ENCODE measurements at places on chromosomes 12 and 14. TPM values are rescaled to one million over a fixed set of nuclear protein-coding genes. Genes with fewer than 3 reads are reported as not detected.

- H3K36me3 ChIP-seq: no peaks in the 10 kb centered on the region
- no peak for DNase-seq
- H3K4me1 ChIP-seq: no peaks in the 10 kb centered on the region
- H3K4me3 ChIP-seq: no peak overlapping the region
- no peak overlapping the region for H3K27ac ChIP-seq
These were observed 15.2 kb downstream of the HHIPL1 start for GRCh38 chr14:99660006-99660566.

DNA sequence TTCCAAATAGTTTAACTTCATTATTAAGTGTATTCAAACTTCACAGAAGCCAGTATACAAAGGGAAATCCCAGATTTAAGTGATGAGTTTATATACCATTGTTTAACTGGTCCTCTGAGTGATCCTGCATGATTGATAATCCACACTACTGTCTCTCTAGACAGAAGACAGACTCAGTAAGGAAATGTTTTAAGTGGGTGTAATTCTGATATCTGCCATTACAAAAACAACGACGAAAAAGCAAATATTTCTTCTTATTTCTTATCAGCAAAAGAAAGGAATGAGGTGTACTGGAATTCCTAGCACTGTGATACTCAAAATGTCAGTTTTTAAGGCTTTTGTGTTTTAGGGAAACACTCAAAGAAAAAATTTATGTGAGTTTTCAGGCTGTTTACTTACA lies 127.5 kb downstream of the GPHN start:
- no peaks in the 10 kb centered on the region for H3K4me1 ChIP-seq
- no peak for DNase-seq
- no peaks in the 10 kb centered on the region for H3K36me3 ChIP-seq
- H3K27ac ChIP-seq: no peak overlapping the region

DNA sequence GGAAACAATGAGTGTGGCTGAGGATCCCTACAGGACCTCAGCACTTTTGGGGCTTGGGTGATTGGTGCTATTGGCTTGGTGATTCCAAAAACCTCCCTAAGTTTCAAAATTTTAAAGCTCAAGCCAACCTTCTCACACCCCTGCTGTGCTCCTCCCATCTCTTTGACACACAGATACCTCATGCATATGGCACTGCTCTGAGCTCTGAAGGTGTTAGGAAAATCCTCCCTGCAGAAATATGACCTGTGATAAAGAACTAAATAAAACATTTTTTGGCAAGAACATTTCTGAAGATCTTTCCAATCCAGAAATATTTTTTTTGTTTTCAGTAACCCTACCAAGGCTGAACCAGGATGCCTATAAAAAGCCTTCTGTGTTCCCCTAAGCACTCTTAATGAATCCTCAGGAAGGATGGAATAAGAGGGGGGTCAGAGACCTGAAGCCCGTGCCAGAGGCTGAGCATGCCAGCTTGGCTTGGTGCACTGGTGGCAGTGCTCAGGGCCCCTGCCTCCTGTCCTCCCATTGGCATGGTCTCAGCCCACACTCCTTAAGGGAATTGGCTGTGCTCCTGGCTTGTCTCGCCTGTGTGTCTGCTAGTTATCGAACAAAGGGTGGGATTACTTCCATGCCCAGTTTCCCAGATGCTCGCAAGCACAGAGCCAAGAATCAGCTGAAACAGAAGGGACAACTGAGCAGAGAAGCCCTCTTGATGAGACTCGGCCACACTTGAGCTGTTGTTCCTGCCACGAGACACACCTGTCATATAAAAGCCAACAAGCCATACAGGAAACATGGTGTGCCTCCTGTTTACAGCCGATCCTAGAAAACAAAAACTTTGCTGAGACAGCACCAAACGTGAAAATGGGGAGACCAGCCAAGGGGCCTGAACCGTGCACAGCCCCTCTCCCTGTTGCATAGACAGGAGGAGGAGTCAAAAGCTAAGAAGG lies 132.7 kb upstream of the EEA1 start:
- peak; percentile 27 for DNase-seq
- H3K4me1 ChIP-seq: no peaks in the 10 kb centered on the region
- peak overlapping the region; percentile 58 for H3K27ac ChIP-seq
- no peaks in the 10 kb centered on the region for H3K27me3 ChIP-seq
- H3K36me3 ChIP-seq: no peaks in the 10 kb centered on the region
- H3K4me3 ChIP-seq: no peak overlapping the region

DNA sequence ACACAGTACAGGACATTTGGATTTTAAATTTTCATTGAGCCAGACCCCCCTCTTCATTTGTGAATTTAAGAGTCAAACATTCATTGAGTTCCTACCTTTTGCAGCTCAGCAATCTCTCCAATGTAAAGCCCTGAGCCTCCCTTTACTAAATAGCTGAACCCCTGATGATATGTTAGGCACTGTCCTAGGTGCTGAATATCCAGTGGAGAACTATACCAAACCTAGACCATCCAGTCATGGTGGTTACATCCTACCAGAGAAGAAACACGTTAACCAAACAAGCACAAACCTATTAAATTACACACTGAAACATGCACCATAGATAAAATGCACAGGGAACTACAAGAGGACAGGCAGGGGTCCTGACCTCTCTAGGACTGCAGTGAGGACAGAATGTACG lies 1585.3 kb upstream of the TMEM132C start:
- H3K36me3 ChIP-seq: no peaks in the 10 kb centered on the region
- no peak for DNase-seq
- H3K4me1 ChIP-seq: no peaks in the 10 kb centered on the region
- H3K4me3 ChIP-seq: no peak overlapping the region

- H3K27ac ChIP-seq: peak overlapping the region; percentile 80
- no peak for DNase-seq
- peaks cover 4% of the 10 kb centered on the region for H3K4me1 ChIP-seq
- no peak overlapping the region for H3K4me3 ChIP-seq
- H3K27me3 ChIP-seq: no peaks in the 10 kb centered on the region
These were observed 324.4 kb upstream of the RTL1 start for GRCh38 chr14:101227611-101228594.

DNA sequence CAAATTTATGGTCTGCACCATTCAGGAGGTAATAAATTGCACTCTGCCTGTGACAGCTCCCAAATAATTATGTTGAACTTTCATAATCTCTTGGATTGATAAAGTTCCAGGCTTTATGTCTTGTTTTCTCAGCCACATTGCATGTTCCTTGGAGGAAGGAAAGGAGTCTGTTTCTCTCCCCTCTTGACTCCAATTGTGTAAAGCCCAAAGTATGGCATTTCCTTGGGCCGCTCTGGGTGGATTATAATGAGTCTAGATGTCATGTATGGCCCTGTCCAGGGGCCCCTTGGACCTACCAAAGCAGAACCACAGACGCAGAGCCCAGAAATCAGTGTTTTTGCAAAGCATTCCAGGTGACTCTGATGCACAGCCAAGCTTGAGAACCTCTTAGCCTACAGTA lies 160.8 kb downstream of the KSR2 start:
- no peak for DNase-seq
- no peak overlapping the region for H3K4me3 ChIP-seq
- no peaks in the 10 kb centered on the region for H3K27me3 ChIP-seq
- no peaks in the 10 kb centered on the region for H3K4me1 ChIP-seq
- H3K27ac ChIP-seq: no peak overlapping the region

GRCh38 chr12:122688291-122688690 lies 14.9 kb downstream of the HCAR2 start:
- no peaks in the 10 kb centered on the region for H3K27me3 ChIP-seq
- no peaks in the 10 kb centered on the region for H3K4me1 ChIP-seq
- no peak overlapping the region for H3K4me3 ChIP-seq
- H3K27ac ChIP-seq: no peak overlapping the region

DNA sequence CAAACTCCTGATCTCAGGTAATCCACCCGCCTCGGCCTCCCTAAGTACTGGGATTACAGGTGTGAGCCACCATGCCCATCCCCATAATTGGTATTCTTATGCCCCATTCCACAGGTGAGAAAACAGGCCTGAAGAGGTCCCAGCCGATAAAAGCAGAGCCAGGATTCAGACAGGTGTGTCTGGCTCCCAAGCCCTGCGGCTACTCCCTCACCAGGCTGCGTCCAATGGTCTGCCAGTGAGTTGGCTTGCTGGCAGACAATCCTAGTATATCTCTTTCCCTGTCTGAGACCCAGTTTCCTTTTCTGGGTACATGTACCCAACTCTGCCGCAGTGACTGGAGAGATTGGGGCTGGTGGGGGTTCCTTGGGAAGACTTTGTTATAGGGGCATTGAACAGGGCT lies 1.9 kb upstream of the TSPAN9 start:
- no peak overlapping the region for H3K4me3 ChIP-seq
- no peak for DNase-seq
- H3K4me1 ChIP-seq: no peaks in the 10 kb centered on the region
- H3K27me3 ChIP-seq: no peaks in the 10 kb centered on the region
- H3K27ac ChIP-seq: no peak overlapping the region
- no peaks in the 10 kb centered on the region for H3K36me3 ChIP-seq

GRCh38 chr14:104689109-104689880 lies at the start of gene INF2:
Gene INF2, plus strand, starts transcription at chr14:104689618. Its CDS starts 11,748 bp downstream, at chr14:104701366.
- DNase-seq: peak; percentile 66
- H3K4me3 ChIP-seq: peak within 1 kb of the TSS; percentile 46
- peak within 1 kb of the TSS; percentile 82 for H3K27ac ChIP-seq
- no peaks in the 10 kb centered on the region for H3K4me1 ChIP-seq
- no peaks in the 10 kb centered on the region for H3K27me3 ChIP-seq
- no peaks in the 10 kb centered on the region for H3K36me3 ChIP-seq

DNA sequence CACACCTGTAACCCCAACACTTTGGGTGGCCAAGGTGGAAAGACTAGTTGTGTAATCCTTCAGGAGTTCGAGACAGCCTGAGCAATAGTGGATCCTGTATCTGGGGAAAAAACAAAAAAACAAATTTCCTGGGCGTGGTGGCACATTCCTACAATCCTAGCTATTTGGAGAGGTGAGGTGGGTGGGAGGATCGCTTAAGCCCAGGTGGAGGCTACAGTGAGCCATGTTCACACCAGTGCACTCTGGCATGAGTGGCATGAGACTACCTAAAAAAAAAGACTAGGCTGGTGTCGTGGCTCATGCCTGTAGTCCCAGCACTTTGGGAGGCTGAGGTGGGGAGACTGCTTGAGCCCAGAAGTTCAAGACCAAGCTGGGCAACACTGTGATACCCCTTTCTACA lies 17.2 kb downstream of the PTGES3 start:
- H3K36me3 ChIP-seq: no peaks in the 10 kb centered on the region
- DNase-seq: no peak
- H3K4me3 ChIP-seq: no peak overlapping the region
- H3K4me1 ChIP-seq: no peaks in the 10 kb centered on the region
- H3K27ac ChIP-seq: no peak overlapping the region
- no peaks in the 10 kb centered on the region for H3K27me3 ChIP-seq

DNA sequence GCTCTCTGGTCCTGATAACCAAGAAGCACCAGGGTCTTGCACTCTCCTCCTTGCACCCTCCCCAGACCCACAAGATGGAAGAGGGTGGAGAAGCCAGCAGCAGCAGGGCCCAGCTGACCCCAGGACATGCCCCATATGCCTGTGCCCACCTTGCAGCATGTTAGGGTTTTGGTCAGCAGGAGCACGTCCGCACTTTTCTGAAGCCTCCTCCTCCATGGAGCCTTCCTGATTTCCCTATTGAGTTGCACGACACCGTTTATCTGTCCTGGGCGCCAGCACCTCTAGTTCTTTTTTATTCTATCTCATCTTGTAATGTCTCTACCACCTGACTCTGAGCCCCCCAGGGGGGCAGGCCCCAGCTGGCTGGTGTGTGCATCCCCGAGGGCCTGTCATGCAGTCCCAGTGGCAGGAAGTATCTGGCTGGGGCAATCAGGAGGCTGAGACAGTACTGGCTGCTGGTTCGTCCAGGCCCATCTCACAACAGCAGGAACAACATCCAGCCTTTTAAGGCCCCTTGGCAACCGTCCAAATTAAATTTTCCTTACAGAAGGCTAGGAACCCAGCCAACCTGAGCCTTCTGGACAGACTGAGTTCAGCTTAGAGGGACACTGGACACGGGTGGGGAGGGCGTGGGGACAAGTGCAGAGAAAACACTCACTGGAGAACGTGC lies 39.6 kb downstream of the CCDC85C start:
- peak overlapping the region; percentile 75 for H3K27ac ChIP-seq
- H3K36me3 ChIP-seq: no peaks in the 10 kb centered on the region
- H3K27me3 ChIP-seq: no peaks in the 10 kb centered on the region
- no peak overlapping the region for H3K4me3 ChIP-seq
- peak; percentile 73 for DNase-seq

DNA sequence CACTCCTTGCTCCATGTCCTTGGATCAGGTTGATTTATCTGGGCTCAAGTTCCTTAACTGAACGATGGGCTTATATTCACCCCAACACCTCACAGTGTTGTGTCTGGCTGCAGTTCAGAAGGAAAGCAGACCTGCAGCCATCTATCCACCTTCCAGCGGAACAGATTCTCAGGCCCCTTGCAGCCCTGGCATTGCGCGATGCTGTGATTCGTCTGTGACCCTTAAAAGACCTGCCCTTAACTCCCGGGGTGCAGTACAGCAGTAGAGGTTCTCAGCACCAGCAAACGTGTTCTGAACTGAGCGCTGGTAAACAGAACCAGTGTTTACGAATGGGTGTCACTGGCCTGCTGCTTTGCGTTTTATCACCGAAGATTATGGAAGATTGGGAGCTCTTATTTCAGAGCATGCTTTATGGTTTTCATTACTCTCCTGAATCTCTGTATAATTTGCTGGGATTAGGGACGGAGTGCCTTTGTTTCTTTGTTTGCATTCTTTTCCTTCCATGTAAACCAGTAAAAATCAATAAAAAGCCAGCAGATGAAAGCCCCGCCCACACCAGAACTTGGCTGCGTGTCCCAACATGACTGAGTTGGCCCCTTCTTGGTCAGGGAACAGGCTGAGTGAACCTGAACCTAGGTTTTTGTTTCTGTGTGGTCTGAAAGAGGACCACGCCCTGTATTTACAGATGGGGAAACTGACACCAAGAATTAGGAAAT lies 286.7 kb upstream of the CRY1 start:
- no peak overlapping the region for H3K4me3 ChIP-seq
- no peaks in the 10 kb centered on the region for H3K36me3 ChIP-seq
- no peak overlapping the region for H3K27ac ChIP-seq
- no peaks in the 10 kb centered on the region for H3K4me1 ChIP-seq
- no peak for DNase-seq

GRCh38 chr12:49921936-49922335 lies 18.2 kb upstream of the FAIM2 start:
- no peak for DNase-seq
- no peaks in the 10 kb centered on the region for H3K4me1 ChIP-seq
- no peak overlapping the region for H3K4me3 ChIP-seq
- no peak overlapping the region for H3K27ac ChIP-seq

- peak overlapping the region; percentile 92 for H3K27ac ChIP-seq
- no peak for DNase-seq
- no peaks in the 10 kb centered on the region for H3K27me3 ChIP-seq
- H3K36me3 ChIP-seq: no peaks in the 10 kb centered on the region
- H3K4me3 ChIP-seq: no peak overlapping the region
These were observed 118.4 kb downstream of the SAMD4A start for GRCh38 chr14:54685286-54685845.

GRCh38 chr14:54754623-54755386 lies 147.8 kb downstream of the GCH1 start:
- no peak overlapping the region for H3K4me3 ChIP-seq
- no peaks in the 10 kb centered on the region for H3K36me3 ChIP-seq
- H3K4me1 ChIP-seq: no peaks in the 10 kb centered on the region
- no peak overlapping the region for H3K27ac ChIP-seq
- DNase-seq: no peak

ZBTB39 gene
- 7.6 TPM for total RNA-seq
